ENCODE measurements at places on chromosomes 7 and 10.

DNA sequence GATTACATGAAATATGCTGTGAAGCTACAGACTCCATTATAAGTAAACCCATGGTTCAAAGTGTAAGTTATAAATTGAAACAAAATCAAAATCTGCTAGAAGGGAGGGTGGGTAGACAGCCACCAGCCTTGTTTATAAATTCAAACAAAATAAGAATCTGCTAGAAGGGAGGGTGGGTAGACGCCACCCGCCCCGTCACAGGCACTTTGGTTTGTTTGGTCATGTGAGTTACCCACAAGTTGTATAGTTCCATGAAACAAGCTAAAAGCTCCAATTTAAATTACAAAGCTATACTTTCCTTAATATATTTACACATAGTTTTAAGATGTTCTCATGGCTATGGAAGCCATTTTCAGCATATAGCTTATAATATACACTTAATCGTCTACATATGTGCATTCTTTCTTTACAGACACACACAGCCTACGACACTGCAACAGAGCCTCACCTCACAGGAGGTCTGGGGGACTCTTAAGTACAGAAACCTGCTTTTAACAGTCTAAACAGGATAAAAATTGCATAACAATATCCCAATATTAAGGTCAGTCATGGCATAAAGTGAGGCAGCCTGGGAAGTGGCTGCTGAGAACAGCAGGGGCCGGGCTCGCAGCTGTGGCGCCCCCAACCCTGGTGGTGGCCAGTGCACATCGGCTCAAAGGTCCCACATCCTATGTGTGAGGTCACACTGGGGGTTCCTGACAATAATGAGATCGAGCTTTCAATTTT, 28.1 kb upstream of the NCAPG2 start:
- DNase-seq, result no peak

GRCh38 chr10:63210611-63211196, 77.6 kb downstream of the NRBF2 start:
- no peak for DNase-seq

- no peak for DNase-seq
Observed at GRCh38 chr10:12463459-12463838, 114.1 kb downstream of the CAMK1D start.

- no peak for DNase-seq
Observed at GRCh38 chr10:58137813-58138212, 129.9 kb downstream of the IPMK start.

GRCh38 chr10:4383651-4384098, 442.3 kb upstream of the AKR1E2 start:
- no peak for DNase-seq

DNA sequence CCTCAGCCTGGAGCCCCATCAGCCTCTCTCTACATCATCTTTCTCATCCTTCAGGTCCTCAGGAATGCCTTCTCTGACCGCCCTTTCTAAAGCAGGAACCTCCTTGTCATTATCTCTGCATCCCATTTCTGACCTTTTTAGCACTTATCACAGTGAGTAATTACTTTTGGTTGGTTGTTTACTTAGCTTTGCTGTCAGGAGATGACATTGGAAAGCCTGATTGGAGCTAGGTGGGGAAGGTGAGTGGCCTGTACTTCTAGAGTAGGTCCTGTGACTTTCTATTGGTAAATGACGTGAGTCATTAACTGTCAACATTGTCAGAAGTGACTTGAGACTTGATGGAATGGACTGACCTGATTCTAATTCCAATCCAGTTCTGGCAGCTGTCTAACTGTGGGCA, 9.3 kb upstream of the SLC25A13 start:
- no peak for DNase-seq

- no peak for DNase-seq
Observed at GRCh38 chr7:45993621-45994020, 72.5 kb upstream of the IGFBP3 start.

DNA sequence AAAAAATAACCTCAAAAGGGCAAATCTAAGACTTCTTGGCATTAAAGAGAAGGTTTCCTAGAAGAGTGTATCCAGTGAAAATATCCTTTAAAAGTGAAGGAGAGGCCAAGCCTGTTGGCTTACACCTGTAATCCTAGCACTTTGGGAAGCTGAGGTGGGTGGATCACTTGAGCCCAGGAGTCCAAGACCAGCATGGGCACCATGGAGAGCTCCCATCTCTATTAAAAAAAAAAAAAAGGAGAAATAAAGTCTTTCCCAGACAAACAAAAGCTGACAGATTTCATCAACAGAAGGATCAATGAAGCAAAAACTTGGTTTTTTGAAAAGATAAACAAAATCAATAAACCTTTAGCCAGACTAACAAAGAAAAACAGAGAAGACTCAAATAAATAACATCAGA, 67.6 kb upstream of the ZNF800 start:
- no peak for DNase-seq

DNA sequence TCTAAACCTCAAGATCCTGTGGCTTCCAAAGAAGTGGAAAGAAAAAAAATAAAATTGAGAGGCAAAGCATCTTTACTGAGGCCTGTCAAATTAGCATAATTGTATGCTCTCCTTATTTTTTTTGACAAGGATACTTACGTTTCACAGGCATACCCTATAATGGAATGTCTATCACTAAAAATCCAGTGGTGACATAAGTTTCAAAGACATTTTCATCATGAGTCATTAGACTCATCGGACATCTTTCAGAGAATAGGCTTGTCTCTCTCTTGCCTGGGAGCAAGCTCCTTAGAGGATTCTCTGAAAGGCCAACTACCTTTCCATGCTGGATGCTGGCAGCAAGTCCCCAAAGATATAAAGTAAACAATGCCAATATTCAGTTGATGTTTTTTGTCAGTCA, 380.7 kb upstream of the STEAP1 start:
- no peak for DNase-seq

DNA sequence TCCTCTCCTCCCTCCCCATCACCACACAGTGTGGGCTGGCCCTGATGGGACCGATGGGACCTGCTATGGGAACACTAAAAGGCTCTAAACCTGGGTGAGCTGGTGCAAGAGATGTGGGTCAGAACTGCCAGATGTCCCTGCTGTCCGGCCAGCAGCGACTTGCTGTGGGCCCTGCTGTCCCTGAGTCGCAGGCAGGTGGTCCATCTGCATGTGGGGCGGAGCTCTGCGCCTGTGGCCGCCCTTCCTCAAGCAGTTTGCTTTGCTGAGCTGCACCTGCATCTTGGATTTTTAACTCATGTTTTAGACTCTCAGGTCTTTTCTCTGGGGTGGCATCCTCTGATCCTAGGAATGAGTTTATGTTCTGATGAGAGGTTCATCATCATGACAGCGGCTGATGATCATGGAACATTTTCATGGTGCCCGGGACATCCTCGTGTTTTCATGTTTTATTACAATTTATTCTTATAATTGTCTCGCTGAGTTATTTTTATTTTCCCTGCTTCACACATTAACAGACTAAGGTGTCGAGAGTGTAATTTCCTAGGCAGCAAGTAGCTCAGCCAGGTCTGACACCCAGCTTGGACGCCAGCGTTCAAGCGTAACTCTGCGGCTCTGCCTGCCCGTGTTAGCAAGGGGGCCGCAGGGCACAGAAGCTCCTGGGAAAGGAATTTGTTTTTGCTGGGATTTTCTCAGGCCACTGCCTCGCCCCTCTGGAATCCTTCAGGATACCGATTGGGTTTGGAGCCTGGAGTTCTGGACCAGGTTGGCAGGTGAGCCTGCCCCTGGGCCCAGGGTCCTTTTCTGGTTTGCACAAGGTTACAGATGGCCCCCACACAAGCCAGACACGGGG, 615.2 kb upstream of the FOXK1 start:
- no peak for DNase-seq

GRCh38 chr7:25851332-25852210, 300.4 kb upstream of the NFE2L3 start:
- no peak for DNase-seq

GRCh38 chr10:88207121-88207546, 343.7 kb downstream of the PTEN start:
- DNase-seq, result no peak

- DNase-seq, result no peak
Observed at GRCh38 chr10:122201401-122201800, 69.7 kb upstream of the BTBD16 start.

- peak; percentile 38 for DNase-seq
Observed at GRCh38 chr10:97736403-97736901, 476 bp upstream of the ZFYVE27 start.

DNA sequence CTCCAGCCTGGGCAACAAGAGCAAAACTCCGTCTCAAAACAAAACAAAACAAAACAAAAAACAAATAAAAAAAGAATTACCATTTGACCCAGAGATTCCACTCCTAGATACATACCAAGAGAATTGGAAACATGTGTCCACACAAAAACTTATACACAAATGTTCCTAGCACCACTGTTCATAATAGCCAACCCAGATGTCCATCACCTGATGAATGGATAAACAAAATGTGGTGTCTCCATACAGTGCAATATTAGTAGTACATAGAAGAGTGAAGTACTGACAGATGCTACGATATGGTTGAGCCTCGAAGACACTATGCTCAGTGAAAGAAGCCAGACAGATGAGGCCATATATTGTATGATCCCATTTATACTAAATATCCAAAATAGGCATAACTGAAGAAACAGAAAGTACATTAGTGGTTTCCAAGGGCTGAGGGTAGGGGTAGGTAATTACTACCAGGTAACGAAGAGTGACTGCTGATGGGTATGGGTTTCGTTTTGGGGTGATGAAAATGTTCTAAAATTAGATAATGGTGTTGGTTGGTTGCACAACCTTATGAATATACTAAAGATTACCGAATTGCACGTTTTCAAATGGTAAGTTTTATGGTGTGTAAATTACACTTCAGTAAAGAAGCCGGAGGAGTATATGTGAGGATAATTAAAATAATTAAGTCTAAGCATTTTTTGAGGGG, 20.0 kb downstream of the MYO1G start:
- no peak for DNase-seq

DNA sequence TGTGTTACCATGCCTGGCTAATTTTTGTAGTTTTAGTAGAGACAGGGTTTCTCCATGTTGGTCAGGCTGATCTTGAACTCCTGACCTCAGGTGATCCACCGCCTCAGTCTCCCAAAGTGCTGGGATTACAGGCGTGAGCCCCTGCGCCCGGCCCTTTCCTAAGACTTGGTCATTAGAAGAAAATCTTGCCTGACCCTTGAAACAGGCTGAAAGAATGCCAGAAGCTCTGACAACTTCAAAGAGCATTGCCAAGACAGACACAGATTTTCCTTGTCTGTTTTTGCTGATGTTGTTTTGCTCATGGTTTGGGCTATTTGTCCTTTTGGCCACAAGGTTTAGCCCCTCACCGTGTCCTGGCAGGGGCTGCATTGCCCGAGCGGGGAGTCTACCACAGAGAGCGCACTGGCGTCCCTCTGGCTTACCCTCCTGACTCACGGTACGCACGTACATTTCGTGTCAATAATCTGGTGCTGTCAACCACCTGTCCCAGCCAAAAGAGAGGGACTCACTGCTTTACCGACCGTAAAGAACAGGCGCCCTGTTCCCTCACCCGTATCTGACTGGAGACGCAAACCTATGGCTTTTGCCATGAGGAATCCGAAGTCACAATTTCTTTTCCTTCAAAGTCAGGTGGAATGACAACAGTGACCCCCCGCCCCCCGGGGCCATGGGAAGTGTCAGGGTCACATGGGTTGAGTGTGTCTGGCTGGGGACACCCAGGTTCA, 10.1 kb upstream of the INPP5A start:
- DNase-seq, result no peak

- DNase-seq, result no peak
Observed at GRCh38 chr7:101159696-101160674, 5.4 kb downstream of the VGF start.

GRCh38 chr7:155003092-155003375, at the start of gene PAXIP1:
TSS of gene PAXIP1 (minus strand) at chr7:155003124. CDS start at chr7:155002929, 195 bp downstream.
- peak; percentile 73 for DNase-seq

DNA sequence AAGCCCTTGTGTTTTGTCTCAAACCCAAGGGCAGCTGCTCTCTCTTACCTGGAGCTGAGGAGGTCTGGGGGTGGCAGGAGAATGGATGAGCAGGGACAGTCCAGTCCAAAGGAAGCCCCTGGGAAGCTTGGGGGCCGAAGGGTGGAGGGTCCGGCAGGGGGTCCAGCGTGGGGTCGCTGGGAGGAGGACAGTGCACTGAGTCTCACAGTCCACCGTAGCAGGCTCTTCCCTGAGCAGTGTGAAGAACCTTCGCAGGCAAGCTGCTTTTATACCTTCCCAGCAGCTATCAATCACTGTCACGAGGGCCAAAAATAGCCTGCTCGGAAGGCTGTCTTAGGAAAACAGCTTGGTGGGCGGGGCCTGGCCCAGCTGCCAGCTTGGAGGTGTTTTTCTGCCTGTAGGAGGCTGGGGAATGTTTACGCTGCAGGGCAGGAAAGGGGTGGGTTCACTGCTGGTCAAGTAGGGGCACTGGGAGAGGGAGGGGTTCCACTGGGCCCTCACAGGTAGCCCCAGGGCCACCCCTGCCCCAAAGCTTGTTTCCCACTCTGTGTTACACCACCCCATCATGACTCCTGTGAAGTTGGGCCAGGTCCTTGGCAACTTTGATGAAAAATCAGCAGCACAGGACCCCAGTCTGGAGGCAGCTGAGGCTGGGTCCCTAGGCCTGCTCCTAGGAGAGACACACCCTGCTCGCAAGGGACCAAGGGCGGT, at the start of gene DEPP1:
DEPP1 (minus strand) TSS at position 240 of the 711 bp plus-strand sequence. CDS start 779 bp downstream, outside the sequence.
- no peak for DNase-seq

GRCh38 chr10:118990326-118990725, 39.2 kb upstream of the NANOS1 start:
- DNase-seq, result no peak

All from activated naive CD4-positive, alpha-beta T cell (primary cell).